ENCODE measurements at places on chromosomes 6 and 20.

DNA sequence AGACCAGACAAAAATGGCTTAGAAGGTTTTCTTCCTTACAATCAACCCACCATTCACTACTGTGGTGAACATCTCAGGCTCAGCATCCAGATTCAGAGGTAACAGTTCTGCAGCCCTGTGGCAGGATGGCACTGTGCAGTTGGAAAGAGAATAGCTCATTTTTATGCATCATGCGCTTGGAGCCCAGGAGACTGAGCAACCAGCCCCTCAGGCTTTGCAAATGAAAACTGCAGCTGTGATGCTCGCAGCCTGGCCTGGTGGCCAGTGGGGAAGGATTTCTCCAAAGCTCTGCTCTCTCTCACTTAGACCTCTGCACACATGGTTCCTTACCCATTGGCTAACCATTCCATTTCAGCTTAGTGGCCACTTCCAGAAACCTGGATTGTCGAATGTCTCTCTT lies 45.8 kb downstream of the GABRR2 start:
- no peak for DNase-seq

- DNase-seq, result no peak
These were observed 117.2 kb upstream of the ESR1 start for GRCh38 chr6:151690303-151690702.

- no peak for DNase-seq
These were observed 64.4 kb downstream of the SULF2 start for GRCh38 chr20:47720636-47721427.

- no peak for DNase-seq
These were observed 242.8 kb downstream of the UST start for GRCh38 chr6:148989585-148989984.

GRCh38 chr6:163651426-163651825 lies 236.9 kb downstream of the QKI start:
- no peak for DNase-seq
